Fibroblast of skin of right biceps (primary cell): ENCODE measurements at places on chromosomes 4 and X.
A peak's percentile ranks its signal among the peaks of the same experiment; 100 is the strongest.

- peak; percentile 6 for DNase-seq
Observed at GRCh38 chrX:54413753-54414152, 26.5 kb upstream of the TSR2 start.

DNA sequence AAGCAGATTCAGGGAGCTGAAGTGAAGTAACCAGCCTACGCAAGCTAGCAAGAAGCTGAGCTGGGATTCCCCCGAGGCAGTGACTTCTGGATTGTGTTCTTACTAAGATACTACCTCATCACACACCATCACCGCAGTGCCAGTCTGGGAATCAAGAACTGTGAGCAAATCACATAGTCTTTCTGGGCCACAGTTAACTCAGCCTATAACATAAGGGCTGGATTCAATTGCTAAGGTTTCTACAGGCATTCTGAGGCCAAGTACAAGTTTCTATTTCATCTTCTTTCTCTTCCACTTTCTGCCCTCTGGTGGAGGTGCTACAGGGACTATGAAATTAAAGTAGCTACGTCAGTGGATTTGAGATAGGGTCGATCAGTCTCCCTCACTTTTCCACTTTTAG is 1.4 kb upstream of the CORIN start:
- DNase-seq, result peak; percentile 39

GRCh38 chrX:54492340-54492739 is 3.7 kb downstream of the FGD1 start:
- peak; percentile 74 for DNase-seq

DNA sequence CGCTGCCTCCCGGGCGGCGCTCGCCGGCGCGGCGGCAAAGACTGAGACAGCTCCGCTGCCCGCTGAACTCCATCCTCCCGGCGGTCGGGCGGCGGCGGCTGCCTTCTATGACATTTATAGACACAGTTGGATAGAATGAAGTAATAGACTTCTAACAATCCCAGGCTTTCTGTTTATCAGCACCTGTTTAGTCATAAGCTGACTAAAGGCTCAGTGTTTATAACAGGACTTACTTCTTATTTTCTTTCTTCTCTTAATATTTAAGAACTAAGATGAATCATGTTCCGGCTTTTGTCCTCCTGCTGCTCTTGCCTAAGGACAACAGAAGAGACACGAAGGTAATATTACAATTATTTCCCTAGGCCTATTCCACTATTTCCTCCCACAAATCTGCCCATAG is 3.9 kb downstream of the ARL13A start:
- no peak for DNase-seq

GRCh38 chr4:141074098-141074878 is 59.0 kb downstream of the RNF150 start:
- DNase-seq, result no peak

GRCh38 chr4:62232814-62233213 is 1032.7 kb downstream of the ADGRL3 start:
- no peak for DNase-seq

DNA sequence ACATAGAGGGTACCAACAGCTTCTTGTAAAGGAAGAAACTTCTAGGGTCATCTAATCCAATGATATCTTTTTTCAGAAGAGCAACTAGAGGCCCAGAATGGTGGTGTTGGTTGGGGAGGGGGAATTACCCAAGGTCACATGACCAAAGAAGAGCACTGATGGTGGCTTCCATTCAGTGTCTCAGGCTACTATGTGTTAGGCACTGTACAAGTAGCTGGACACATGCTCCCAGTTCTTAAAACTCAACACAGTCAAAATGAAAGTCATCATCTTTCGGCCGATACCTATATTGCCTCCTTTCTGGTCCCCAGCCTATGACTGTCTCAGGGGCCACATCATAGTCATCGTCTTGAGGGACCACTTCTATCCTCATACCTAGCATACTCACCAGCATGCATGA is 88.1 kb downstream of the ARHGAP6 start:
- DNase-seq, result no peak

DNA sequence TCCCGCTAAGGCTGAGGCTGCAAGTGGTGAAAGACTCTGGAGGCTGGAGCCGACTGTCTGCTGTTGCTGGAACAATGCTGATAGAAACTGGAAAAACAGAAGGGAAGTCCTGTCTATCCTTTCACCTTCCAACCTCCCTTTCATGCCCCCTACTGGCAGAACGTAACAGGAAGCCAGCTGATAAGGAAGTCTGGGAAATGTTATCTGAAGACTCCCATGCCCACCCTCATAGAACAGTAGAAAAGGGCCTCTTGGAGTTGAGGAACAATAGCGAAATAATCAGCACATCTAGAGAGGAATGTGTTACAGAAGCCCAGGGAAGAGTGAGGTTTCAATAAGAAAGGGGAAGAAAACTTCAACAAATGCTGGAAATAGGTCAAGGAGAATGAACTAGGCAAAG is 117.1 kb upstream of the DKK2 start:
- DNase-seq, result peak; percentile 20

- DNase-seq, result no peak
Observed at GRCh38 chr4:83563998-83564397, 28.1 kb downstream of the GPAT3 start.

GRCh38 chr4:52999626-53000025 is 137.5 kb downstream of the RASL11B start:
- no peak for DNase-seq

DNA sequence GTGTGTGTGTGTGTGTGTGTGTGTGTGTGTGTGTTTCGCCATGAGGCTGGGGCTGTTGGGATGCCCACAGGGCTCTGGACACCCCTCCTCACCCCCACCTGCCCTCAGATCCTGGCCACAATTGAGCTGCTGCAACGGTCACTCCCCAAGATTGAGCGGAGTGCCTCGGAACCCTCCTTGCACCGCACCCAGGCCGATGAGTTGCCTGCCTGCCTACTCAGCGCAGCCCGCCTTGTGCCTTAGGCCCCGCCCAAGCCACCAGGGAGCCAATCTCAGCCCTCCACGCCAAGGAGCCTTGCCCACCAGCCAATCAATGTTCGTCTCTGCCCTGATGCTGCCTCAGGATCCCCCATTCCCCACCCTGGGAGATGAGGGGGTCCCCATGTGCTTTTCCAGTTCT is 10.2 kb downstream of the ARAF start:
- no peak for DNase-seq

DNA sequence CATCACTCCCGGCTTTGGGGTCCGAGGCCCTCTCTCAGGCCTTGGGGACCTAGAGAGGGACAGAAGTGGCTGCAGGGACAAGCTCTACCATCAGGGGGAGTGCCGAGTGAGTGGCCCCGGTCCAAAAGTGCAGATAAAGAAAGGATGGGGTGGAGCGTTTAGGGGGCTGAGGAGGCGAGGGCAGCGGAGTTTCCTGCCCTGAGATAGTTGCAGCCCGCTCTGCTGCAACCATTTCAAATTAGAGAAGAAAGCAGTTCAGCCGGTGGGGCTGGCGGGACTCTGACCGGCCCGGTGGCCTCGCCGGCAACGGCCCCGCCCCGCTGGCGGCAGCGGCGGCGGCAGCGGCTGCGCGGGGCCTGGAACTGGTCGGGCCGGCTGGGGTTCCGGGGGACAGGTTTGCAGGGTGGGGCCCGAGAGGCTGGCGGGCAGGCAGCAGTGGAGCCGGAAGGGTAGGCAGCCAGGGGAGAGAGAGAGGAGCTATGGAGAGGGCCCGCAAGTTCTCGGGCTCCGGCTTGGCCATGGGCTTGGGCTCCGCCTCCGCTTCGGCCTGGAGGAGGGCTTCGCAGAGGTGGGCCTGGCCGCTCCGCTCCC is 7.6 kb downstream of the DLG3 start:
- DNase-seq, result peak; percentile 56

DNA sequence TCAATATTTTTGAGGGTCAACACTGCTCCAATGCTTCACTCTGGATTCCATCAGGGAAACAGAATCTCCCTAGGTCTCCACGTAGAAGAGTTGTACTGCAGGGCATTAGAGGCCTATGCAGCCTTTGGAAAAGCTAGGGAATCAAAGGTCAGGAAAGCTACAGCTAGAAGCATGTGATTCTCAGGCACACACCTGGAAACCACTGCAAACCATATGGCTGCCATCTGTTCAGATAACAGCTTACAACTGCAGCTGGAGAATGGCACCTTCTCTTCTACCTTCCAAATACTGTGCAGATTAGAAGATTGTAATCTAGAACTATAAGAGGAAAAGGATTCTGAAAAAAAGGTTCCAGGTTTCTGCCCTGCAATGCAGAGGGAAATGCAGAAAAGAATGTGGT is 60.6 kb downstream of the BTC start:
- no peak for DNase-seq

DNA sequence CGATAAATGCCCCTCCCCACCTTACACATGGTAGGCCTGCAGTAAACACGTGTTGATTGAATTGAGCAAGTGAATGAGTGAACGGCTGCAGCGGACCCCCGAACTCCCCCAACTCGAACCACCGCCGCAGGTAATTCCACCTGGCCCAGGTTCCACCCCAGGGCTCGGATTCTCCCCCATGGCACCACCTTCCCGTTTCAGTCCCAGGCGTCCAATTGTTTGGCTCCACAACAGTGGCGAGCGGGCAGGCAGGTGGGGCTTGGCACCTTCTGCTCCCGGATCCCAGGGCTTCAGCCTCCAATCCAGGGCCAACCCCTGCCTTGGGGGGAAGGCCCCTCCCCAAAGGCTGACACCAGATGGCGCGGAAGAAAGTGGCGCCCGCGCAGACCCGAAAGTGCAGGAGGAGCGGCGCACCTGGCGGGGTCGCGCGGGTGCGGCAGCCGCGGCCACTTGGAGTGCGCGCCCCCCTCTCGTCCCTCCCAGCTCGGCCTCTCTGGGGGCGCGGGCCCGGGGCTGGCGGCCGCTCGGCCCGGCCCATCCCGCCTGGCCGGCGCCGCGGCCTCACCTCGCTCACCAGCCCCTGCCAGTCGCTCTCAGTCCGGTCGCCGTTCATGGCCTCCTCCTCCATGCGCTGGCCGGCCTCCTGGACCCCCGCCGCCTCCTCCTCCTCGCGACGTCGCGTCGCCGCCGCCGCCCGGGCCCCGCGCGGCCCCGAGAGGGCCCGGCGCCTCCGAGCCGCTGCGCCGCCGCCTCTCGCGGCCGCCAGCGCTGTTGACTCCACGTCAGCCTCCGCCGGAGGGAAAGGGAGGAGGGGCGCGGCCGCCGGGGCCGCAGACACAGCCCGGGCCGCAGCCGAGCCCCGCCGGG is at the start of gene CCDC149:
Gene CCDC149, minus strand, starts transcription at position 791 of the 867 bp plus-strand sequence. Its CDS starts 178 bp downstream, at position 613.
- peak; percentile 79 for DNase-seq

DNA sequence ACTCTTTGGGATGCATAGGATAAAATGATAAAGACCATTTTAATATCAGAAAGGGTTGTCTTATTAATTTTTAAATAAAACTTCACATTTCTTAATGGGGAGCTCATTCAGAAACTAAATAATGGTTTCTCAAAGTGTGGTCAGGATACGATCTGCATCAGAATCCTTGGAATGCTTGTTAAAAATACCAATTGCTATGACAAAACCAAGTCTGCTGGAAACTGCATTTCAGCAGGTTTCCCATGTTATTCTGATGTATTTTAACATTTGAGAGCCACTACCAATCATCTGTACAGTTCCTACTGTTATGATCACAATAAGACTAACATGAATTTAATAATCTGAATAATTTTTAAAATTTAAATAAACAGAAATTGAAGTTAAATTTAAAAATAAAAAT is 115.1 kb downstream of the SOWAHB start:
- peak; percentile 86 for DNase-seq

GRCh38 chr4:83115000-83115399 is 471 bp upstream of the PLAC8 start:
- peak; percentile 64 for DNase-seq

- no peak for DNase-seq
Observed at GRCh38 chr4:149995134-149995756, 83.0 kb upstream of the DCLK2 start.

- DNase-seq, result no peak
Observed at GRCh38 chr4:6321361-6321760, 51.7 kb downstream of the WFS1 start.

- DNase-seq, result peak; percentile 41
Observed at GRCh38 chrX:153460826-153461225, 9.6 kb downstream of the HAUS7 start.

GRCh38 chrX:41921492-41922430 is 1.6 kb downstream of the CASK start:
- peak; percentile 27 for DNase-seq

GRCh38 chrX:40174854-40175510 is 77.2 kb upstream of the BCOR start:
- peak; percentile 65 for DNase-seq

GRCh38 chr4:180636696-180637404 is 1606.4 kb upstream of the TENM3 start:
- peak; percentile 81 for DNase-seq

DNA sequence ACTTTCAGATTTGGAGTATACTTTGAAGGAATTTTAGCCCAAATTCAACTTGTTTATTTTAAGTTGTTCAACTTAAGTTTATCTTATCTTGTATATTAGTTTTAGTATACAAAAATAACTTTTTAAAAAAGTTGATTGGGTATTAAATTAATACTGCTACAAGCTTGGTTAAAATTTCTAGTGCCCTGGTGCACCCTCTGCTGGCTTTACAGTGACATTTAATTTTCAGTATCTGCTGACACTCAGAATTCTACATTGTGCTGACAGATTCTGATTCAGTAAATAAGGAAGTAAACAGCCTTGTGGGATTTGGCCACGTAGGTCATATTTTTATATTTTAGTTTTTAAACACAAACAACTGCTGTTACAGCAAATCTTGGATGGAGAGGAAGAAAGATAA is 2.9 kb downstream of the EDA start:
- no peak for DNase-seq

DNA sequence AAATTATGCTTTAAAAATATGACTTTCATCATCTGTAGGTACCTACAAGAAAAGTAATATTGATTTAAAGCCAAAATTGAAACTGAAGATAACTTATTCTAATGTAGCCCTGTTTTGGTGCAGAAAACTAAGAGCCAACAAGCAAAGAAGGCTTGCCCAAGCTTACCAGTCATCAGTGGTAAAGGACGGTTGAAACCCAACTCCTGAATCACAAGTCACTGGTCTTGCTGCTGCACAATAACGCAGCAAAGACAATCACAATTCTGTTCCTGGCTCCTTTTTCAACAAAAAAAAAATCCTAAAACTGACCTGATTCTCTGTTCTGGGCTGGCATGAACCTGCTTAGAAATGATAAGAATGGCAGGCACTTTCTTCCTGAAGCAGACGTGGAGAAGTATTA is 34.5 kb downstream of the WDFY3 start:
- no peak for DNase-seq

GRCh38 chrX:97638621-97639020 is 754.9 kb downstream of the RPA4 start:
- no peak for DNase-seq

GRCh38 chrX:40282946-40283660 is 185.3 kb upstream of the BCOR start:
- DNase-seq, result peak; percentile 50

DNA sequence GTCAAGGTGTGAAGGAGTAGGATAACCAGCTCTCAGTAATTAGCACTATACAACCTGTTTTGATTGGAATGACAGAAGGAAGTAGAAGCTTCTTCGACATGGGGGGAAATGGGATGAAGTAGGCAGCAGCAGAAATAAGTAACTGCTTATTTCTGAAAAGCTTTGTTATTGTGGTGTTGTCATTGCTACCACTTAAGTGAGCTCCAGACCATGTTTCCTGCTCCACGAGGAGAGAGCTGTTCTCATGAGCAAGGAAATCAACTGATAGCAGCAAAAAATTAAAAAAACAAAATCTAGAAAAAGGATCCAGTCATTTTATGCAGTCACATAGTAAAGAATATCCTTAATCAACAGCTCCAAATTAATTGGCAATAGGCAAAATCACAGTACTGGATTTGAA is 106.1 kb upstream of the TLL1 start:
- no peak for DNase-seq
